ENCODE measurements at places on chromosomes 2 and 18.

DNA sequence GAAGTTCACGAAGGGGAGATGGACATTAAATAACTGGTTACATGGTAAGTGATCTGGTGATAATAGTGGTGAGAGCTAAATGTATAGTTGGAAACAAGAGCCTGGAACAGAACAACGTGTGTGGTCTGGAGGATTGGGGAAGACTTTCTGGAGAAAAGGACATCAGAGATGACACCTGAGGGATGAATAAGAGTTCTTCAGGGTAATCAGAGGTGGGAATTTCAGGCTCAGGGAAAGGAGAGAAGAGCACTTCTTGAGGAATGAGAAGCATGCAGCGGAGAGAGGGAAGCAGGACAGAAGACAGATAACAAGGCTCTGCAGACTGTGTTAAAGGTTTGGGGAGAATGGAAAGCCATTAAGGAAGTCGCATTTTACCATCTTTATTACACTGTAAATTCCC is 450.7 kb downstream of the TNS1 start:
- DNase-seq: no peak

DNA sequence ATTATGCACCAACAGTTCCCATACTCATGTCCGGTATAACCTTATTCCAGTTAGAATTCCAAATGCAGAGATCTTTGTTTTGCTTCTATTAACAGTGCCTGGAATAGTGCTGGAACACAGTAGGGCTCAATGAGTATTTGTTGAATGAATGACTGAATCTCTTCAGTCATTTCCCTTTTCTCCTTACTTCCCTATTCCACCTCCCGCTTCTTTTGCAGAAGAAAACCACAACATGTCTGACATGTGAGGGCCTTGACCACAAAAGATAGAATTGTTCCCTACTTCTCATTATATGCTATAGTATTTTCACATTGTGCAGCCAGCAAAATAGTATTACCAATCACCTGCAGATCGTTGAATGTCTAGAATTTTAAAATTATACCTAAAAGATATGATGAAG is 19.5 kb upstream of the HNRNPLL start:
- no peak for DNase-seq

GRCh38 chr2:216768908-216769411 is 73.6 kb upstream of the IGFBP5 start:
- no peak for DNase-seq

GRCh38 chr2:231865222-231865621 is 61.0 kb downstream of the NPPC start:
- DNase-seq: no peak

DNA sequence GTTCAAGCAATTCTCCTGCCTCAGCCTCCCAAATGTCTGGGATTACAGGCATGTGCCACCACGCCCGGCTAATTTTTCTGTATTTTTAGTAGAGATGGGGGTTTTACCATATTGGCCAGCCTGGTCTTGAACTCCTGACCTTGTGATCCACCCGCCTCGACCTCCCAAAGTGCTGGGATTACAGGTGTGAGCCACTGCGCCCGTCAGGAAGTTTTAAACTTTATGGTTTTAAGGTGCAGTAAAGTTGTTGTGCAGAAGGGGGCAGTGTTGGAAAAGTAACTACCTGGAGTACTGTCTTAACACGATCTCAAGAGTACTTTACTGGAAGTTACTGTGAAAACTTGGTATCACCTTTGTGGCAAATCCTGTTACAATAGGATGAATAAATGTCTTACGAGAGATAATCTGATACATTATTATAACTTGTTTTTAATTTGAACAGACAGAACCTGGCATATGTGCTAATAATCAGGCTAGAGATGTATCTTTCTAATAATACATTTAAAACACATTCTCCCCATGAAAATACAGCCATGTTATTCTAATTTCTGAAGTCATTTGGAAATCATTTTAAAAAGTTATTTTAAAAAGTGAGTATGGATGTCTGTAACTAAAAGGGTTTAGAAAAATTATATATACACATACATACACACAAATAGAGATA is 10.8 kb downstream of the SPDYA start:
- DNase-seq: no peak

DNA sequence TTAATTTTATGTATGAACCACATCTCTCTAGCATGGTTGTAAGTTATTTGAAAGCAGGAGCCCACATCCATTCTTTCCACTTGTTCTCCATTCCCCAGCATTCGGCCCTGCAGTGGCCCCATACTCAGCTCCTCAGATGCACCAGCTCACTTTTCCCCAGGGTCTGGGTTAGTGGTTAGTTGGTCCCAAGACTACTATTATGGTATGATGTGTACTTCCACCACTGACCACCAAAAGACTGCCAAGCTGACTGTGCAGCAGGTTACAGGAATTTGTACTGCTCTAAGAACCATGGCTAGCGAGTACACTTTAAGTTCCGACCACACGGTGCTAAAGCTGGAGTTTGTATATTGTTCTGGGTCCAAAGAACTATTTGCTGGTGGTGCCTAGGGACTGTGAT is 413.6 kb upstream of the TCF4 start:
- no peak for DNase-seq

DNA sequence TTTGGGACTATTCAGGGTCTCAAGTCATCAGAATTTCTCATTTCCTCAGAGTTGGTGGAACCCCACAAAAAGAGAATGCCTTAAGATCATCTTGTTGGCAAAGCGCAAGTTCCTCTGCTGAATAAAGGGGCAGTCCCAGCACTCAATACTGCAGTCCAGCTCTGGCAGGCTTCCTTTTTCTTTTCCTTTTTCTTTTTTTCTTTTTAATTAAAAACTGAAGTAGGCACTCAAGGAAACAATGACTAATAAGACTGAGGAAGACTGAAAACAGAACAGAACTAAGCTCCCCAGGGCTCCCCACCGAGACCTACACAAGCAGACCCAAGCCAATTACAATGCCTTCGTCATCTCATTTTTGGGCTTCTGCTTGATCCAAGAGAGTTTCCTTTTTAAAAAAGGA is 82.0 kb downstream of the STK39 start:
- DNase-seq: no peak

DNA sequence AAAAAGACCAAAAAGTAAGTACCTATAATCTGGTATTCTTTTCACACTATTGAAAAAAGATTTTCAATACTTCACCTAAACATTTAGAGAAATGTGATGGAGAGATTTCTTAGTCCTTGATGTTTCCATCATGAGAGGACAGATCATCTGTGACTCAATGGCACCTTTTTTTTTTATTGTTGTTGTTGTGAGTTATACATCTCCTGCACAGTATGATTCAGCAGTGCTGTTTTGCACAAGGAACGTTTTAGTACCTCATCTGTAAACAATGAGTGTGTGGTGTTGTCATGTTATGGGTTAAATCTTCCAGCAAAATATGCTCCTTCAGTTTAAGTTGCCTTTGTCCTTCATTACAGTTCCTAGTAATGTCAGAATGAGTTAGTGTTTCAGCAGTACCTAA is 2.2 kb downstream of the KIAA1328 start:
- DNase-seq: no peak

DNA sequence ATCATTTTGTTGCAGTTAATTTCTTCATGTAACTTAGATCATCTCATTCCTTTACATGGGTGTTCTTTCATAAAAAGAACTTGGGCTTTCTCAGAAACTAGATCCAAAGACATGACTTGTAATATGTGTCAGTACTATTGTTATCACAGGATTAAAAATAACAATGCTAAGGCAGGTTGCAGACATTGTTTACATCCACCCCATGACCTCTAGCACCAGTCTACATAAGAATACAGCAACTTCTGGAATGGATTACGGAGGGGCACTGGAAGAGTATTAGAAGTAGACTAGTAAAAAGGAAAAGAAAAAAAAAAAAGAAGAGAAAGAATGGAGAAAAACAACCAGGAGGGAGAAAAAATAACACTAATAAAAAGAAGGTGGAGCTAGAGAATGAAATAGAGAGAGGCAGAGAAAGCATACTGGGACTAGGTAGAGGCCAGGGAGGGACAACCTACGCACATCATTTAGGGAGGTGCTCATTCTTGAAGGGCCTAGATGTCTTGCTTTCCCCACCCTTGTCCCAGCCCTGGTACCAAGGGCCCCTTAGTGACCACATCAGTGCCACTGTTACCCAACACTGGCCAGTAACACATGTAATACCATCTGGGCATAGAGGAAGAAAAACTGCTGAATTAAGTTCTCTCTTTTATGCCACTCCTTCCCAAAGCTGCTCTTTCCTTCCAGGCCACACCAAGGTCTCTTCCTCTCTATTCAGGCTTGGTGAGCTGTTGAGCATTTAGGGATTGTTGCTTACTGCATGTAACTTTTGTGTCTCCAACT is 70.6 kb upstream of the KLF7 start:
- no peak for DNase-seq

DNA sequence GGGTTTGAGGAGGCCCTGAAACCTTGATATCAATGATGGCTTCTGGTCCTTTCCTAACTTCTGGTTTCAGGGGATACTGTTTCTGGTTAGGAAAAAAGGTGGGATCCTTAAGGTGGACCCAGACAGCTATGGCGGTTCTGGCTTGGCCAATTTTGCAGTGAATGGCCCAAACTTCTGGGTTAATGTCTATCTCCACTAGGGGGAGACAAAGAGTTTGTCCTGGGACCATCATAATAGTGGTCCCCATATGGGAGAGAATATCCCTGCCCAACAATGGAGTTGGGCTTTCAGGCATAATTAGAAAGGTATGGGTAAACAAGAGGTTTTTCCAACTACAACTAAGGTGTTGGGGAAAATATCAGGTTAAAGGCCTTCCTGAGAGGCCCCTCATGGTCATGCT is 273.5 kb downstream of the CALCRL start:
- DNase-seq: no peak

DNA sequence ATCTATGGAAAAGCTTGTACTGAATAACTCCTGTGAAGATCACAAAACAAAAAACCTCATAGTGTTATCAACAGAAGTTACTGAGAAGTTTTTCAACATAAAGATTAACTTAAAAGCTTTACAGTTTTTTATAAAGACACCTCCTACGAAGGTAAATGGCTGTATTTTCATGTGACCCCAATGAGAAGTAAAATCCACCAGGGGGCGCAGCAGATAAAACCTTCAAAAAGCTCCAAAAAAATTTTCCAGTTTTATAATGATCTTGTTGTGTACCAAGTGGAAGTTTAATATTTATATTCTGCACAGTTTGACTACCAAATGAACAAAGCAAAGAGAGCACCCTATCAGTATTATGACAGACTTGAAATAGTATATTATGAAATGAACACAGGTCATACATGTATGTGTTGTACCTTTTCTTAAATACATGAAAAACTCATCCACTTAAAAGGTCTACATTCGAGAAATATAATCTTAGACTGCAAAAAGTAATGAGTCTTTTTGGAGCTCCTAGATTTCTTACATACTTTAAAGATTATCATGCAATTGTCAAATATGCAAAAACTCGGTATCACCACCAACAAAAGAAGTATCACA is 38.5 kb downstream of the PNO1 start:
- DNase-seq: no peak

- DNase-seq: no peak
Measured at GRCh38 chr2:234556848-234557573, 60.1 kb upstream of the ARL4C start.

DNA sequence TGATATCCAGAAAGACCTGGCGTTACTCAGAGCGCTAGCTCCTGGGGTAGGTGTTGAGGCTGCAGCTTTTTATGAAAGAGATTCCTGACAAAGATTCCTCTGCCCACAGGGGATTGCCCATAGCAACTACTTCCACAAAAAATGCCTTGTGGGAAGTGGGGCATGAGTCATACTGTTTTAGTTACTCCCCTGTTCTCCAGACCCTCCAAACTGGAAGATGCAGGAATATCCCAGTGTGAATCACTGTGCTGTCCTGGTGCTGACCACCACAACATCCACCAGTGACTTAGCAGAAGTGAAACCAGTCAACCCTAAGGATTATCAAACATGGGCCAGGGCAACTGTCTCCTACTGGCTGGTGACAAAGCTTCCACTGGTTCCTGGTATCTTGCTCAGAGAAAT is 61.8 kb downstream of the CDH2 start:
- DNase-seq: no peak

GRCh38 chr18:67043276-67043675 is 439.4 kb upstream of the CDH19 start:
- DNase-seq: no peak

- no peak for DNase-seq
Measured at GRCh38 chr2:160371251-160372009, 122.2 kb downstream of the RBMS1 start.

Data from glutamatergic neuron (in vitro differentiated cells).